Pons (tissue), 1 donor: ENCODE measurements at places on chromosomes 4 and X.

DNA sequence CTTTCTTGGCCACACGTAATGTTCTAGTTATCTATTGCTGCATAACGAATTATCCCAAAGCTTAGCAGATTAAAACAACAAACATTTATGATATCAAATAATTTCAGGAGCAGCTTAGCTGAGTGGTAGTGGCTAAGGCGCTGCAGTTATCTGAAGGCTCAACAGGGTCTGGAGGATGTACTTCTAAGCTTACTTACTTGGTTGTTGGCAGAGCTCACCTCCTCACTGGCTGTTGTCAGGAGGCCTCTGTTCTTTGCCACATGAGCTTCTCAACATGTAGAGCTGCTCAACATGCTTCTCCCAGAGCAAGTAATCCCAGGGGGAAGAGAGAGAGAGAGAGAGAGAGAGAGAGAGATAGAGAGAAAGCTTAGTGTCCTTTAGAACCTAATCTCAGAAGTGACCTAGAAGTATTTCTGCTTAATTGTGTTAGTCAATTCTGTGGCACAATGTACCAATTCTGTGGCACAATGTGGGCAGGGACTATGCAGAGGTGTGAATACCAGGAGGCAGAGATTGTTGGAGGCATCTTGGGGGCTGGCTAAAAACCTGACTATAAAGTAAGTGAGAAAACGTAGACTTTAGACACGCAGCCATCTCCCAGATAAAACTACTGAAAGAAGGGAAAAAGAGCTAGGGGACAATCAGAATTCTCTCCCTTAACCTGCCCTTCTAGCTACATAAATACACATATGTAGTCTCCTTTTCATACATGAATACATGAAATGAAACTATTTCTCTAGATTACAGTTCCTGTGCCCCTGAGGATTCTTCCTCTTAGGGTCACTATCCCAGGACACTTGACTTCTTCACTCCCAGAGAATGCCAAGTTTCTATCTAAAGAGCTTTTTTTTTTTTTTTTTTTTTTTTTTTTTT, 40.2 kb downstream of the HOPX start:
- DNase-seq = no peak

DNA sequence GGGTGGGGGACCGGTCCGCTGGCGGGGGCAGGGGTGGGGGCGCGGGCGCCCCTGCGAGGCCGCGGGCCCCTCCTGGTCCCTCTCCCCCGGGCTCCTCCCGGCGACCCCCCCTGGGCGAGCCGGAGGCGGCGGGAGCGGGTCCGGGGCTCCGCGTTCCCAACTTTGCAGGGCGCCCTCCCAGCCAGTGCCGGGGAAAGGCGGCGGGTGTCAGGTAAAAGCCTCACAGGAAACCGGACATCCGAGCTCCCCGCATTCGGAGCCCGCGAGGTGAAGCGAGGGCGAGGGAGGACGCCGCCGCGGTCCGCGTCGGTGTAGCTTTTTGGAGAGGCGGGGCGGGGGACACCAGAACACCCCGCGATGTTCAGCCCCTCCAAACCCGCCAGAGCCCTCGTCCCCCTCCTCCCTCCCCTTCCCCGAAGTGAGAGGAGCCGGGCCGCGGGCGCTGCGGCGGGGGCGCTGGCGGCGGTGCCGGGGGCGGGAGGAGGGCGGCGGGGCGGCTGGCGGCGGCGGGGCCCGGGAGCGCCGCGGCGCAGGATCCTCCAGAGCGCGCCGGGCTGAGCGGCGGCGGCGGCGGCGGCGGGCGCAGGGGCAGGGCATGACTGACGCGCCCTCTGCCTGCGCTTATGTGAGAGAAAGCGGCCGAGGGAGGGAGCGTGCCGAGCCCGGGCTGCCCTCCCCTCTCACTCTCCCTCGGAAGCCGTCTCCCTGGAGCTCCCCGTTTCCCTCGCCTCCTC, at the start of gene VEGFC:
Gene VEGFC, minus strand, starts transcription at position 597 of the 734 bp plus-strand sequence. CDS start 611 bp downstream, outside the sequence.
- no peak for DNase-seq

- no peak for DNase-seq
These were observed 32.3 kb downstream of the MED28 start for GRCh38 chr4:17646693-17647092.

DNA sequence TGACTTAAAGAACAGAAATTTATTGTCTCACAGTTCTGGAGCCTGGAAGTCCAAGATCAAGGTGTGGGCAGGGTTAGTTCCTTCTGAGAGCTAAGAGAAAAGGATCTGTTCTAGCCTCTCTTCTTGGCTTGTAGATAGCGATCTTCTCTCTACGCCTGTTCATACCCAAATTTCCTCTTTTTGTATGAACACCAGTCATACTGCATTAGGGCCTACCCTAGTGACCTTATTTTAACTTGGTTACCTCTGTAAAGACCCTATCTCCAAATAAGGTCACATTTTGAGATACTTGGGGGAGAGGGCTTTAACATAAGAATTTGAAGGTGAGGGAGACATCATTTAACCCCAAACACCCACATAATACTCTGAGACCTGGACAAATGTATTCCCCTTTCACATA, 55.6 kb upstream of the SPP1 start:
- DNase-seq = no peak

DNA sequence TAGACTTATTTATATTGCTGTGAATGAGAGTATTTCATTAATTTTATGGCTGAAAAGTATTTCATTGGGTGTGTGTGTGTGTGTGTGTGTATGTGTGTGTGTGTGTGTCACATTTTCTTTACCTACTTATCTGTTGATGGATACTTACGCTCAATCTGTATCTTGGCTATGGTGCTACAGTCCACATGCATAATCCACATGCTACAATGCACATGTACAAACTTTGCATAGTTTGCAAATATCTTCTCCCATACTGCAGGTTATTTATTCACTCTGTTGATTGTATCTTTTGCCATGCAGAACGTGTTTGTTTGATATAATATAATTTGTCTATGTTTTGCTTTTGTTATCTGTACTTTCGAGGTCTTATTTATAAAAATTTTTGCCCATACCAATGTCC, 167.8 kb downstream of the RAB28 start:
- DNase-seq = no peak
